SK-MEL-5 (cell line): ENCODE measurements at places on chromosomes 5 and 9.

- no peak for DNase-seq
Measured at GRCh38 chr5:154367101-154367500, 78.7 kb upstream of the SAP30L start.

DNA sequence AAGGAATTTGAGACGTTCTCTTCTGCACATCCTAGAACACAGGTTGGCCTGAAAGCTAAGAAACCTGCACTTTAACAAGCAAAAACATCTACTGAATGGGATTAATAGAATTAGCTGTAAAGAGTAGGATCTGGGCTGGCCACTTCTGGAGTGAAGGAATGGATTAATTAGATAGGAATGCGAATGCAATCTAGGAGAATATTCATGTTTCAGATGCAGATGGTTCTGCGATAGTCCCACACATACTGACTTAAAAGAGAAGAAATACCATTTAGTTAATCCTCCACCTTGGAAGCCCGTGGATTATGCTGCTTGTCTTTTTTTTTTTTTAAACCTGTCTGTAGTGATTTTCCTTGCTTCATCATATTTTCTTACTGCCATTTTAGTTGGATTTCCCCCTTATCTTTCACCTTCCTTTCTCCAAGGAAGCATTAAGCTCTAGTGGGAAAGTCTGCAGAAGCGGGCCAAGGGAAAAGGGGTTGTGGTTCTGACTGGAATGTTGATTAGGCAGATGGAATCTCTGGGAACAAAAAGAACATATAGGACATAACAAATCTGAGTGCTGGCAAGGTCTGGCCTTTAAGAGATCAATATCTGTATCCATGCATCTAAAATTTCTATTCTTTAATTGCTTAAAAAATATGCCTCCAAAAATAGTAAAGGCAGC lies 152.4 kb downstream of the ALDH1A1 start:
- DNase-seq: no peak

DNA sequence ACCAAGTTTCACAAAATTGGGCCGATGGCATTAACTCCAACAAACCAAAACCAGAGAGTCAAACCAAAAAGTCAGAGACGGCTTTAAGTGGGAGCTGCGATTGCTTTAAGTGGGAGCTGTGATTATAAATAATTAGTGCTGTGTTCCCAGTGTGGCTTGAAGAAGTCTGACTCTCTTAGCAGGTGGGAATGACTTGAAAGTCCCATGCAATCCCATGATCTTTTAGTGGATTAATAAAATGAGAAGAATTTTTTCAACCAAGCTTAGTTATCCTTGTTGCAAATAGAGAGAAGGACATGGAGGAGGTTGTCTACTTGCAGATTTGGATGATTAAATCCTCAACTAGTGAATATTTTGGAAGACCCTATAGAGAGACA lies 68.5 kb downstream of the MYO10 start:
- no peak for DNase-seq

GRCh38 chr5:135750506-135750905 lies 84.0 kb upstream of the SLC25A48 start:
- DNase-seq: peak; percentile 17

GRCh38 chr9:123329329-123329955 lies 26.6 kb upstream of the CRB2 start:
- no peak for DNase-seq

DNA sequence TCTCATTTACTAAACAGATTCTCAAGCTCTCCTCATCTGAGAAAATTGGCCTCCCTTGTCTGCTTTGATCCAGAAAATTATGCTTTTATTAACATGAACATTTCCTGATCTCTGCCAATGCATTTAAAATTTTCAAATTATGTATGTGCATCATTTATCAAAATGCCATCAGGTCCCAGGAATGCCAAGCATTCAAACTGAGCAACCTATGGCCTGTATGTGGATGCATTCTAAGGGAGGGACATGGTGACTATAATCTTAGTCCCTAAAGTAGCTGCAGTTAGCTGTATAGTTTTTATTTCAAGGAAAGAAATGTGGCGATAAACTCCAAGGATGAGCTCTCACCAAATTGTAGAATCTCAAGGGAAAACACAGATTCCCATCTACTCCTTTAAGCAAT lies 9.7 kb upstream of the RORB start:
- no peak for DNase-seq

GRCh38 chr9:89252651-89253267 lies 58.2 kb upstream of the CKS2 start:
- no peak for DNase-seq

- DNase-seq: peak; percentile 34
Measured at GRCh38 chr9:118276784-118277183, 572.6 kb downstream of the TLR4 start.

DNA sequence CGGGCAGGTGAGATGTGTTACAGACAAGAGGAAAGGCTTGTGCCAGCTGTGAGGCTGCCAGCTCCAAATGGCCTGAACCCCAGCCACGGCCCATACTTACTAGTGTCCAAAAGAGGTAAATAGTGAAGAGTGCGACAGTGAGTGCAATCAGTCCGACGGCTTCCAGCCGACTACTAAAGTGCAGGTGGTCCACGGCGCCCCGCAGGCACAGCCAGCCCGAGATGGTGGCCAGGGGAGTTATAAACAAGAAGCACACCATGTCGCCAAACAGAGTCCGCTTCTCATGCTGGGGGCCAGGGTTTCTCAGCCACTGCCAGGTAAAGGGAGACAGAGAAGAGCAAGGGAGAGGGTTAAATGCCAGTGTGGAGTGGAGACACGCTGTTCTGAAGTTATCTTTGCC lies 101.1 kb downstream of the LMNB1 start:
- DNase-seq: no peak

DNA sequence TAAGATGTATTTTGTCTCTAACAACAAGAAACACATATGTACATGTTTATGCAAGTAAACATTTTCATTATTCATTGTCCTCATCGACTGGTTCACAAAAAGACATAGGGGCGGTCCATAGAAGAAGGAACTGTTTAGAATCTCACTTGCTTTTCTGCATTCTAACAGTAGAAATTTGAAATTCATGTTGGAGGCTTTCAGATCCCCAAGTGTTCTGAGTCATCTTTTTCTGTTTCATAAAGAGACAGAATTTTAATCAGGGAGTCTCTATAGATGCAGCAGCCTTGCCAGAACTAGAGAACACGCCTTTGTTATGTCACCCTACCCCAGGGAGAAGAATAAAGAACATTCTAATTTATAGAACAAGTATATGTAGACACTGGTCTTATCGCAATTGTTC lies 324.3 kb downstream of the GABRG2 start:
- DNase-seq: no peak

DNA sequence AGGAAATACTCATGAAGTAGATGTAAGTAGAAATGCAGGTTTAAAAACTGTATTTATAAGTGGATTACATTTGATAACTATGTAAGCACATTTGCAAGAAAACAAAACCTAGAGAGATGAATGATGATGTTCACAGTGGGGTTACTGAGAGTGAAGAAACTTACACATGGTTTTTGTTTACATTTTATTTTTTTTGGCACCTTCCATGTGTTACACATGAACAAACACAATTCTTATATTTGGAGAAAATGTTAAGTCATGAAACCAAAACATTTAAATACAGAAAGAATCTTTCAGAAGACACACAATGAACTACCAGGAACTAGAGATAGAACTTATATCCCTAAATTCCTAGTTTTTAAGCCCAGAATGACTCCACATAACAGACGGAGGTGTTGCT lies 51.5 kb upstream of the SPATA31E1 start:
- no peak for DNase-seq

DNA sequence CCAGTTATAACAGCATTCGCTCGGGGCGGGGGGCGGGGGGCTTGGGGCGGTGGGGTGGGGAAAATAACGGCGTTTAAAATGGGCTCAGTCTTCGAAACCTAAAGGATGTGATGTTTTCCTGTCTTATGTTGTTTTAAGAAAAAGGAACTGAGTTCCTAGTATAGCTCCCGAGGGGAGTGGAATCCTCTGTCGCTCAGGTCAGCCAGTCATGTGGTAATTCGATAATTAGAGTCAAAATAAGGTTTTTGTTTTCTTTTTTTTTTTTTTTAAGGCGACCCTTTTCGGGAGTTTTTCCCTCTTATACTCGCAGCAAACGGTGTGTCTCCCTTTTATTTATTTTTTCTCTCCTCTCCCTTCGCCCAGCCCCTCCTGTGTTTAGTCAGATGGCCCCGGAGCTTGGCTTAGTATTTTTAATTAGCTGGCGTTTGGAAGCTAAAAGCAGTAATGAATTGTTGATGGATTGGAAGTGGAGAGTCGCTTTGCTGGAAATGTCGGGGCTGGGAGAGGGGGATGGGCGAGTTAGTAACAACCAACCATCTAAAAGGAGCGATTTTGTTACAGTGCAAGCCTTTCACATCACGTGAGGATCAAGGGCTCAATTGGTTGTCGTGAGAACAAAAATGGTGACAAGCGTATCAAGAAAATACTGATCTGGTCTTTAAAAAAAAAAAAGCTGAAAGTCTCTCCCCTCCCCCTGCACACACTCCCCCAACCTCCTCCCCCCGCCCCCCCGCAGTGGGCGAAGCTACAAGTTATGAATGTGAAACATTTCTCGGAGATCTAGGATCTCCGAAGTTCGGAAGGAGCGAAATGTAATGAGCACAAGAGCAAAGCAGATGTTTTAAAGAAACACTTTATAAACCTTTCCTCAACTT lies 714 bp upstream of the ZNF608 start:
- DNase-seq: peak; percentile 92

- no peak for DNase-seq
Measured at GRCh38 chr5:79954620-79955019, 36.4 kb downstream of the MTX3 start.

GRCh38 chr5:157566902-157567489 lies 8.6 kb downstream of the ADAM19 start:
- DNase-seq: no peak

DNA sequence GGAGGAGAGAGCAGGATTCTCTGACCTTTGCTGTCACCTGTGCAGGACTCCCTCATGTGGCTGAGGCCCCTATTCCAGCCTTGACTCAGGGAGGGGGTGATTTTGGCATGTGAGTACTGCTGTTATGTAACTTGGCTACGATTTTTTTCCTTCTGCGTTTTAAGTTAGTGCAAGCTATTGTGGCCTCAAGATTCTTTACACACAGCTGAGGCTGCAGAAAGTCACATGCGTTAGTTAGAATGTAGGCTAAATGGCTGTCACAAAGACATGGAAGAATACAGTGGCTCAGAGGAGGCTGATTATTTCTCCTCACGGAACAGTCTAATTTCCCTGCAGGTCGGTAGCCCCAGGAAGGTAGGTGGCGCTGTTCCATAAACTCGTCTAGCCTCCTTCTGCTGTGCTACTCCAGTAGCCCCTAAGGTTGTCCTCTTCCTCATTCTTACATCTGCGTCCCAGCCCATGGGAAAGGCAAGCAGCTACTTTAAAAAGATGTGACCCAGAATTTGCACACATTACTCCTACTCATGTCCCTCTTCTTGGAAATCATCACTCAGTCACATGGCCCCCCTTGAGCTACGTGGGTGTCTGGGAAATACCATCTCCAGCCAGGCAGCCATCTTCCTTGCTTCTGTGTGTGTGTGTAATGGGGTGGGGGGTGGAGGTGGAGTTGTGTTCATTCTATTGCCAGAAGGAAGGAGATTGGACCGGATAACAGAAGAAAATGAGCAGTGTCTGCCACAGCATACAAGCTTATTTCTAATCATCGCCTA lies 486.6 kb downstream of the CCDC171 start:
- no peak for DNase-seq

GRCh38 chr5:80389580-80389979 lies 18.3 kb upstream of the ZFYVE16 start:
- DNase-seq: no peak

DNA sequence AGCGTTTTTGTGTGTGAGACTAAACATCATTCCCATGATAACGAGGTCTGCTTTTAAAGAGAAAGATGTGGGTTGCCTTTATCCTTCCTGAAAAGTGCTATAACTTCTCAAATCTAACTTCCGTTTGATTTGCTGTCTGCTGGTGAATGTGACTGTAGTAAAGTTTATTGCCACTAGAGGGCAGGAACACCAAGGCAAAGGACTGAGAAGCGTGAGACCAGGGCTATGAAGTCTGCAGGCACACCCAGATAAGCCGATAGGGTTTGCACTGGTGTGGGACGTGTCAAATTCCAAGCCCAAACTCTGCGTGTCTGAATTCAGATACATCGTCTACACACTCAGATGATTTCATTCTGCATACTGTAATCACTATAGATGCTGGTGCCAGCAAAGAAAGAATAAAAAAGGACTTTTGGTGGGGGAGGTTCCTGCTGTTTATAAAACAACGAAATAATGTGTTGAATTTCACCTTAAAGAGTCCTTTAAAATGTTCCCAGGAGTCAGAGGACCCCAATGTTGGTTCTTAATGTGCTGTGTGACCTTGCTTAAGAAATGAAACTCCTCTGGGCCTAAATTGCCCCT lies 87.2 kb downstream of the PTTG1 start:
- DNase-seq: peak; percentile 83

DNA sequence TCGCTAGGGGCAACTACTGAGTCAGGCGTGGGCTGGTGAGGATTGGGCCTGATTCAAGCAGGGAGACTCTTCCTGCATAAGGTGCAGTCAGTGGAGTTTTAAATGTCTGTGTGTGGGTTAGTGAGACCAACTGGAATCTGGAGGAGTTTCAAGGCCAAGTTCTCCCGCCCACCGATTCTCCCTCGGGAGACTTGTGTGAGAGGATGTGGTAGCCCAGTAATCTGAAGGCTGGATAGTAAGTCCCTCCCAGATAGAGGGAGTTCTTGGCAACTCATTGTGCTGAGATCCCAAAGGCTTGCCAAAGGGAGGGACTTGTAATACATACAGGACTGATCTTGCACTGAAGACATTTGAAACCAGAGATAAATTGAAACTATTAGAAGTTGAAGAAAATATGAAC lies 51.8 kb downstream of the WDR36 start:
- peak; percentile 92 for DNase-seq

GRCh38 chr9:130467316-130467715 lies 22.6 kb downstream of the ASS1 start:
- DNase-seq: no peak

DNA sequence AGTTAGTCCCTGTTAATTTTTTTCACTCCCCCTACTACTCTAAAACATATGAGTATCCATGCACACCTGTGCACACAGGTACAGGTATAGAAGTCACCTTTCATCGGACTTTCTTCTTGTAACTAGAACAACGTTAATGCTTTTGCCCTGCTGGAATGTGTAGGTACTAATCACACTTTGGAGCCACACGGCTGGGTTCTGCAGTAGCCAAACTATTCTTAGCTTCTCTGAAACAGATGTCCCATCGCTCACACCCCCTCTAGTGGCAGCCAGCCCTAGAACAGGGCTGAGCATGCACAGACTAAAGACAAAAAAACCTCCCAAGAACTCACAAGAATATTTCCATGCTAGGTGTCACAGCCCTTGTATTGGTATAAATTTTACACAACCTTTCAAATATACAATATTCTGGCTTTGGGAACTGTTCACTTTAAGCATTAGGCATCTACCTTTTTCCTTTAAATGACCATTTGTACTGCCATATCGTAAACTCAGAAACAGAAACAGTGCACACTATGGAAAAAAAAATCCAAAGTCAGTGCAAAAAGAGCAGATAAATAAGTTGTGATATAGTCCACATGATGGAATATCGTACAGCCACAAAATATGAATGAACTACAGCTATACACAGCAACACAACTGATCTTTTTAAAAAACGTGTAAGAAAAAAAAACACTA lies 64.0 kb downstream of the RETREG1 start:
- peak; percentile 88 for DNase-seq

- DNase-seq: peak; percentile 90
Measured at GRCh38 chr9:73269430-73270101, 117.9 kb downstream of the ANXA1 start.
